ENCODE measurements at places on chromosomes 11 and 22.

DNA sequence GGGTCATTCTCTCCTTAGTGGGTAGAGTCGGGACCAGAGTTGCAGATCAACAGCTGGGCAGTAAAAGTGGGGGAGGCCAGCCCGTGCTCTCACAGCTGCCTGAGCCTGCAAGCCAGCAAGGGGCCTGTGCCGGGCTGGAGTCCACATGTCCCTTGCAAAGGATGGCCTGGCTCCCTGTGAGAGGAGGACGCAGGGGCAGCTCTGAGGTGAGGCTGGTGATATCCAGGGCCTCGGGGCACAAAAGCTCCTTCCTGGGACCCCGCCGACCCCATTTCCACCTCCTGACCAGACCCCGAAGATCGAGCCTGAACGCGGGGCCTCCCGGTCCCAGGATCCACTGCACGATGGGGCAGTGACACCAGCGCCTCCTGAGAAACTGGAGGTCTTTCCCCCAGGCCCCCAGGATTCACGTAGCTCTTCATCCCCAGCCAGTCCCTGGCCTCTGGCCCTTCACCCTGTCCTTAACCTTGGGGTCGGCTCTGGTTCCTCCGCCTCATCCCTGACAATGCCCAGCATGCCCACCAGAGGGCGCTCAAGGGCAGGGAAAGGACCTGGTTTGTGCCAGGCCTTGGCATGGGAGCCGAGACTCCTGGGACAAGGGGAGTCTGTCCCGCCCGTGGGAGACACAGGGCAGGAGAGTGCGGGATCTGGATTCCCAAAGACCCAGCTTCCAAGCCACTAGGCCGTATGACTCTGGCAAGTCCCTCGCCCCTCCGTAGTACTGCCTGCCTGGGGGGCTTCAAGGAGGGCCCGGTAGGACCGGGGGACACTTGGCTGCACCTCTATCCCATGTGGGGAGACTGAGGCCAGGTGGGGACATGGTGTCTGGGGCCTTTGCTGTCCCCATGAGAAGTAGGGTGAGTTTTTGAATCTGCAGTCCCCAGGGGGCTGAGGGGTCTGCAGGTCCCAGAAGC is 17.8 kb upstream of the WNT7B start:
- DNase-seq: peak; percentile 95

DNA sequence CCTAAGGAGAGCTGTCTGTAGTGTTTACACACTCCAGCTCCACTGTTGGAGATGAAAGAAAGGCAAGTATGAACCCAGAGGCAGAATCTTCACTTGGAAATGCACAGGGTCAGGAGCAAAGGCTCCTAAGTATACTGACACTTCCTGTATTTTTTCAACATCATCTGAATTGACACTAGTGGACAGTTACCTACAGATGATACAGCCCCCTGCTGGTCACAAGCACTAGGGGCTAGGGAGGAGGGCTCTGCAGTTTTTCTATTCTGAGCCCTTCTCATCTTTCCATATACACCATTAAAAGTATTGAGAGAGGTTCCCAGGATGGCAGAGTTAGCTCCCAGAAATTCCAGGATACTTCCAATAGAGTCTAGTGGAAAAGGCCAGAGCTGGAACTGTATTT is 290.3 kb upstream of the API5 start:
- no peak for DNase-seq

GRCh38 chr11:10936626-10937384 is 79.0 kb upstream of the ZBED5 start:
- no peak for DNase-seq

DNA sequence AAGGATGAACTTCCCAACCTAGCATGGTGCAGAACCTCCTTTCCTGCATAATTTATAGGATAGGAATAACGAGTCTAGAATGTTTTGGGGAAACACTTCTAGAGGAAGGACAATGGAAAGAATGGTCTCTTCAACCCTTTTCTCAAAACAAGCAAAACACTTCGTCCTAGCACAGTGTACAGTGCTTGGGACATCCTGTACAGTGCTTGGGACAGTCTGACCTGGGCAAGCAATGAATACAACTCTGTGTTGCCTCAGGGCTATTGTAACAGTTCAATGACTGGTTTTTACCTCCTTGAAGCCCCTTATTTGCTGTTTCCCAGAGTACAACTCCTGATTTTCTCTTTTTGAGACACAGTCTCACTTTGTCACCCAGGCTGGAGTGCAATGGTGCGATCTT is 1.6 kb upstream of the ADAMTS8 start:
- no peak for DNase-seq

DNA sequence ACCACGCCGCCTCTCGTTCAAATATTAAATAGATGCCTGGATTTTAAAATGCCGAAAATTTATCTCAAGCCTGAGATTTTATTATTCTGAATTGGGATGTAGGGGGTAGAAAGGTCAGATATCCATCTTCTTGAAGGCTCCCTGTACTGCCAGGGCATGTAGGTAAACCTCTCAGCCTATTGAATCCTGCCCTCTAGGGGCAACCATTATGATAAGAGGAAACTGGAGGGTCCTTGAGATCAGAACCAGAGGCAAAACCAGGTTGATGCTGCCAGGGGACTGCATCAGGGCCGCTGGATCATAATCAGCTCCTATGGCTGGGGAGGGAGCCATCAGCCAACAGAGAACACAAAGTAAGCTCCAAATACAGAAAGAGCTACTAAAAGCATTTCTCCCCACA is 92.4 kb downstream of the KCNC1 start:
- no peak for DNase-seq

- no peak for DNase-seq
These were observed 177.6 kb downstream of the MIAT start for GRCh38 chr22:26835023-26835422.

GRCh38 chr11:101296896-101297295 is 167.3 kb upstream of the PGR start:
- DNase-seq: no peak

DNA sequence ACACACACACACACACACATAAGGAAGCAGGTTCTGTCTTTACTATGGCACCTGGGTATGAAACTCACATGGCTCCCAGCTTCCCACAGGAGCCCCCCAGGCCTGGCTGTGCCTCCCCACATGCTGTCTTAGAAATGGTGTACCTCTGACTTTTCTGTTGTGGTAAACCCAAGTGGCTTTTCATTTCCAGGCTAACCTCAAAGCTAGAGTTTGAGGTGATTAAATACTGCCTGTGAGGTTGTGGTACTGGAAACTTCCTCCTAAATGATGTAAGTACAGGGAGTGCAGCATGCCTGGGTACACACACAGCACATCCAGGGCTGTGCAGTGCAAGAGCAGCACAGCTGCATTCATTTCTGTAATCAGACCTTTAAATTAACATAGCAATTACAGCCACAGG is 34.4 kb downstream of the ME3 start:
- no peak for DNase-seq

DNA sequence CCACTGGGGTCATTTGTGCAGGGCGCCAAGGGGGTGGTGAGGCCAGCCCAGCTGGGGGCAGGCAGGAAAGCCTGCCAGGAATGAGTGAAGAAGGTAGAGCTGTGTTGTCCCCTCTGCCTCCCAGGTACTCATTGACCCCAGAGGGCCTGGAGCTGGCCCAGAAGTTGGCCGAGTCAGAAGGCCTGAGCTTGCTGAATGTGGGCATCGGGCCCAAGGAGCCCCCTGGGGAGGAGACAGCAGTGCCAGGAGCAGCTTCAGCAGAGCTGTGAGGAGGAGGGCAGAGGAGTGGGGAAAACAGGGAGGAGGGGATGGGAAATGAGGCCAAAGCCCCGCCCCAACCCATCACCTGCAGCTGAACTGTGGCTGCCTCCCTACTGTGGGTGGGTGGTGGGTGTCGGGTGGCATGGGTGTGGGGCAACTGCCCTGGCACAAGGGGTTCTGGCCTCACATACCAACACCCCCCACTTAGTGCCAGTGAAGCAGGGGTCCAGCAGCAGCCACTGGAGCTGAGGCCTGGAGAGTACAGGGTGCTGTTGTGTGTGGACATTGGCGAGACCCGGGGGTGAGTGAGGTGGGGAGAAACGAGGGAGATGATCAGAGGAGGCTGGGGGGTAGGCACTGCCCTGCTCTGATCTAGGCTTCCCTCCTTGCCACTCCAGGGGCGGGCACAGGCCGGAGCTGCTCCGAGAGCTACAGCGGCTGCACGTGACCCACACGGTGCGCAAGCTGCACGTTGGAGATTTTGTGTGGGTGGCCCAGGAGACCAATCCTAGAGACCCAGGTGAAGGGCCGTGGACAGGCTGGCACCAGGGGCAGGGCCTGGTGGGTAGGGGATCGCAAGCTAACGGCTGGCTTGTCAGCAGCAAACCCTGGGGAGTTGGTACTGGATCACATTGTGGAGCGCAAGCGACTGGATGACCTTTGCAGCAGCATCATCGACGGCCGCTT is 3.0 kb downstream of the MUS81 start:
- peak; percentile 77 for DNase-seq

DNA sequence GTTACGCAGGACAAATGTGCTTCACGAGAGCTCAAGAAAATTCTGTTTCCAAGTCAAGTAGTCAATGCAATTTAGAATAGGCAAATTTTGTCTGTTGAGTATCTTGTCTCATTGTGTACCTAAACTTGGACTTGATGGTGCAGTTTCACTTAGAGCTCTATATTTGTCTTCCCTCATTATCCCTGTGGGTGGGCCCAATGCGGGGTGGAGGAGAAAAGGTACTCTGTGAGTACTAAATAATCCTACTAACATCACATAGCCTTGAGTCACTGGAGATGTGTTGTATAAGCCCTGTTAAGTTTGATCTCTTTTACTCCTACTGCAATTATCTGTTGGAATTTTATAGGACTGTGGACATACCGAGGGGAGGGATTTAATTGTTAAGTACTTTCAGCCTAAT is 331.2 kb downstream of the METTL15 start:
- DNase-seq: no peak

DNA sequence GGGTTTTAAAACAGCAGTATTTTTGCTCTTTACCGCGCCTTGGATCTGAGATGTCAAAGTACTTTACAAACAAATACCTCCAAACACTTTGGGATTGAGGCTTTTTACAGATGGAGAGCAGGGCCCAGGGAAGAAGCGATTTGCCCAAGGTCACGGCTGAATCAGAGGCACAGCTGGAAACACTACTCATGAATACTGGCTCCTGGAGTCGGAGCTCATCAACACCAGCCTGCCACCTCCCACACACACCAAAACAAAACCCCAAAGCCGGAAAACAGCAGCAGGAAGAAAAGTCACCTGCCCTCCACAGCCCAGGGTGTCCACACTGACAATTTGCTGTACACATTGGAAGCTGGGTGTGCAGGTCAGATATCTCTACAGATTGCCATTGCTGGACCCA is 339.4 kb downstream of the CADM1 start:
- no peak for DNase-seq

DNA sequence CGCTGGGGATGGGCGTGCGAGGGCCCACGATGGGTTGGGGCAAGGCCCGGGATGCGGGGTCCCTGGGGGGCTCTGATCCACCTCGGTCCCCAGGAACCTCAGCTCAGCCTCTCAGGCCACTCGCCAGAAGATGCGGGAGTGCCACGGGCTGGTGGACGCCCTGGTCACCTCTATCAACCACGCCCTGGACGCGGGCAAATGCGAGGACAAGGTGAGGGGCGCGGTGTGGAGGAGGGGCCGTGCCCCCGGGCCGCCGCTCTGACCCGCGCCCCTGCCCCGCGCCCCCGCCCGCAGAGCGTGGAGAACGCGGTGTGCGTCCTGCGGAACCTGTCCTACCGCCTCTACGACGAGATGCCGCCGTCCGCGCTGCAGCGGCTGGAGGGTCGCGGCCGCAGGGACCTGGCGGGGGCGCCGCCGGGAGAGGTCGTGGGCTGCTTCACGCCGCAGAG is 6.3 kb downstream of the PKP3 start:
- peak; percentile 72 for DNase-seq

- no peak for DNase-seq
These were observed 722.6 kb upstream of the TENM4 start for GRCh38 chr11:80163441-80163840.

DNA sequence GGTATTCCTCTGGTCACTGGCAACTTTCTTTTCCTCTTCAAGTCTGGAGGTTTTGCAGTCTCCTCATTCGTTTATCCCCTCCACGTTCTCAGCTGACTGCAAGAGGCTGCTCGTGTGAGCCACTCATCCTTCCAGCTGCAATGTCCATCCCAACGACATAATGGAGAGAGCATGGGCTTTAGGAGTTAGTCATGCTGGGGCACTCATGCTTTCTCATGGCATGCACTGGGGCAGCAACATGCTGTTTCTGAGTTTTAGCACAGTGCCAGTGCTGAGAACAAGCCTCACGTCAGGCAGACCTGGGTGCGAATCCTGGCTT is 7.1 kb downstream of the DCPS start:
- DNase-seq: no peak

DNA sequence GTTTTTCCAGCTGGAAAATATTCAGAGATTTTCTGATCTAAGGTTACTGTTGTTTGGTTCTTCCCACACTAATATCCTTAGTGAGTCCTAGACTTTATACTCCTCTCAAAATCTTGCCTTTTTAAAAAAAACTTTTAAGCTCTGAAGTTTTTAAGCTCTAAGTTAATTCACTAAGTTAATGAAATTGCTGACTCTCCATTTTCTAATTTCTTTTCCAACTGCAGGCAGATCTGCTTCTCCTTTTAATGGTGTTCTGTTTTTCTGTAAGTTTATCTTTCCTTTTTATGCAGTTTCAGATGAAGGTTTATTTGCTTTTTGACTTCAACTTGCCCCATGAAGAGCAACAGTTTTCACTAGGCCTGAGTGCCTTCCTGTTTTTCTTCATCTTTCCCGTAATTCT is 125.8 kb upstream of the ARHGAP42 start:
- no peak for DNase-seq

DNA sequence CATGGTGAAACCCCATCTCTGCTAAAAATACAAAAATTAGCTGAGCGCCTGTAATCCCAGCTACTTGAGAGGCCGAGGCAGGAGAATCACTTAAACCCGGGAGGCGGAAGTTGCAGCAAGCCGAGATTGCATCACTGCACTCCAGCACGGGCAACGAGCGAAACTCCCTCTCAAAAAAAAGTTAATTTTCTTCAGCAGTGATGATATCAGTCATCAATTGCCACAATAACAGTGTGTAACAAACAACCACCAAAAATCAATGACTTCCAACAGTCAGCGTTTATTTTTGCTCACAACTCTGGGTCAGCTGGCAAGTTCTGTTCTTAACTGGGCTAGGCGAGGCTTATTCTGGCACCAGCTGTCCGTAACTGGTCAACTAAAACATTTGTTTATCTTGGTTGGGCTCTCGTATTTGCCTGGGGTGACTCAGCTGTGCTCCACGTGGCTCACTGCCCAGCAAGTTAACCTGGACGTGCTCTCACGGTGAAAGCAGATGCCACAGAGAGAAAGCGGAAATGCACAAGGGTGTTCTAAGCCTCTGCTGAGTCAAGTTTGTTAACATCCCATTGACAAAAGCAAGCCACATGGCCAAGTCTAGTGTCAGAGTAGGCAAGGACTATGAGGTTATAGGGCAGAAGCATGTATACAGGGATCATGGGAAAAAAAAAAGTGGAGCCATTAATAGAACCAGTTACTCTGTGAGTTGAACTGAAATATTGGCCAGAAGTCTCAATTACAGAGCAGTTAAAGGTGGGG is 52.1 kb downstream of the LHFPL7 start:
- no peak for DNase-seq

DNA sequence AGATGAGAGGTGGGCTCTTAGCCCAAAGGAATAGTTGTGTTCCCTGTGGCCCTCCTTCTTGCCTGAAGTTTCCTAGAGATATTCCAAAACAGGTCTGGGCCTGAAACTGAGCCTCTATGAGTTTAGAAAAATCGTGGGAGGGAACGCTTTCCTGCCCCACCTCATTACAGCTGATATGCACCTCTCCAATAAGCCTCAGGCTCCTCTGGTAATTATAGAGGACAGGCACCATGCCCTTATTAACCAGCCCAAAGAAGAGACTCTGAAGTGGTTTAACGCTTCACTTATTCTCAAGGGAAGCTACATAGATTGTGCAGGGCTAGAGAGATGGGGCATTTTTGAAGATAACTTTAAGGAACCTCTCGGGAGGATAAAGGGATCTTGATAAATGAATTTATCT is 3.4 kb upstream of the MPZL2 start:
- no peak for DNase-seq

Measured in spleen (tissue), 13 donors.